Kidney tubule cell (primary cell): ENCODE measurements at places on chromosomes 16 and 17.

DNA sequence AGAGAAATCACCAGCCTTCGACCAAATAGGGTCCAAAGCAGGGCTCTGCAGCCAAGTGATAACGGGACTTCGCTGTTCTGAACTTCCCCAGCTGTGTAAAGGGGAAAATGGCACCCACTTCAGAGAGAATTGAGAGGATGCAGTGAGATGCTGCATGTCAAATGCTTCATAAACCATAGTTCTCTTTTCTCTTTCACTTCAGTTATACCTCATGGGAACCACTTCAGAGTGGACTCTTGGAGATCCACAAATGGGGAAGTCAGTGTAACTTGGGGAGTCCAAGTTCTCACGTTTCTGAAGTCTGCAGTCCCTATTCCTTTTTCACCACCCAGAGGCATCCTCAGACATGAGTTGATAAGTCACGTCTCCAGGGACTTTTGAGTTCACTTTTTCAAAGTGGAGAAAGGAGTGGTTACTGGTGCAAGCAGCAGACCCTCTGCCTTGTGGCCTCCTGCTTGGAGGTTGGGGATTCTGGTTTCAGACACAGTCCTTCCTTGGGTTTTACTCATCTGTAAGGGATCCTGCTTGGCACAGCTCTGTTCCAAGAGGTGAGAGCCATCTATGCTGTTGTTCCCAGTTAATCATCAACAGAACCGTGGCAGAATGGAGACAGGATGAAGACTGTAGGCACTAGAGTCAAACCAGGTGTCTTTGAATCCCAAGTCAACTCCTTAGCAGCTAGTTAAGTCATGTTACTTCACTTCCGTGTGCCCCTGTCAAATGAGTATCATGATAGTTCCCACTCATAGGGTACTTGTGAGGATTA, 123.4 kb upstream of the NOL11 start:
- peak; percentile 72 for DNase-seq

GRCh38 chr17:45286286-45286685, 24.4 kb upstream of the SPATA32 start:
- no peak for DNase-seq

DNA sequence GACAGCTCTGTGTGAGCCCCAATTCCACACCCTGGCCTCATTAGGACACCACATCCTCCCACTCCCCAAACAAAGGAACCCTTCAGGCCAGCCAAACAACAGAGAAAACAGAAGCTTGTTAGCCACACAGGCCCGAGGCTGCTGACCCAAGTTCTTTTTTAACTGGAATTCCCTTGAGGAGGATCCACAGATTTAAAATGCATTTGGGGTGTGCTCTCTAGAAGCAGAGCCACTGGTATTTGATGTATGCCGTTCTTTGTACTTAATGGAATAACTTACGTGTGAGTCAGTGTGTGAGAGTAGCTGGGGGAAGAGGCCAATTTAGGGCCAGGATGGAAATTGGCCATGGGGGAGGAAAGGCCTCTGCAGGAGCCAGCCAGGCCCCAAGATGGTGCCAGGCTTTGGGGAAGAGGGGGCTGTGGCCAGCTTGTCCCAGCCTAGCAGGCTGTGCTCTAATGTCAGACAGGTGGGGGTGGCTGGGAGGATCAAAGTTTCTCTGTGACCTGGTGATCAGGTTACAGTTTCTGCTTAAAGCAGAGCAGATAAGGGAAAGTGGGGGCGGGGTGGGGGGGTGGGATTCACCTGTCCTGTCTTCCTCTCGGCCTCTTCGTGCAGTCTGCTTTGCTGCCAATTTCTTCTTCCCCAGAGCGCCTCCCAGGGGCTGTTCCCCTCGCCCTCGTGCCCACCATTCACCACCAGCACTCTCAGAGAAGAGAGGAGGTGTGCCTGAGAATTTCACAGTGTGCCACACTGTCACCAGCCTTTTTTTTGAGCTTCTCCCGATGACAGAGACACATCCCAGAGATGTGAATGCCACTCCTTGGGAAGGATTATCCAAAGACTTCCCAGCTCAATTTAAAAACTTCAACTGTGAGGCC, 50.8 kb downstream of the TOM1L2 start:
- DNase-seq = peak; percentile 91

GRCh38 chr17:35116845-35117244, 2.8 kb downstream of the RAD51D start:
- DNase-seq = no peak

- peak; percentile 77 for DNase-seq
Measured at GRCh38 chr16:53509906-53510703, 7.1 kb upstream of the AKTIP start.

GRCh38 chr17:54372069-54372749, 528.4 kb upstream of the TOM1L1 start:
- no peak for DNase-seq
